ENCODE measurements at places on chromosomes 16 and 17.

GRCh38 chr16:12688951-12689850, 114.5 kb downstream of the CPPED1 start:
- DNase-seq = no peak

DNA sequence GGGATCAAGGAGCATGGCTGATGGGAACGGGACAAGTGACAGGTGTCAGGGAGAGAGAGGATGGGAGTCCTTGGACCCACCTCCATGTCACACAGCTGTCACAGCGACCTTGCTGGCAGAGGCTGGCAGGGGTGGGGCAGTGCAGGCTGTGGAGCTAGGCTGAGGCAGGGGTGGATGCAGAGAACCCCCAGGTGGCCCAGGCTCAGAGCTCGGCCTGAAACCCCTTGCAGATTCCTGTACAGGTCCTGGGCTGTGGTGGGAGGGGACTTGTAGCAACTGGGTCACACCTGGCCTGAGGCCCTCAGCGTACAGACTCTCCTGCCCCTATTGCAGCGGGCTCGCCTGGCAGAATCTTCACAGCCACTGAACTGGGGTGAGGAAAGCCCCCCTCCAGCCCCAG, 174.1 kb downstream of the NTN1 start:
- no peak for DNase-seq

GRCh38 chr16:30609002-30609925, 925 bp downstream of the ZNF689 start:
- peak; percentile 39 for DNase-seq

DNA sequence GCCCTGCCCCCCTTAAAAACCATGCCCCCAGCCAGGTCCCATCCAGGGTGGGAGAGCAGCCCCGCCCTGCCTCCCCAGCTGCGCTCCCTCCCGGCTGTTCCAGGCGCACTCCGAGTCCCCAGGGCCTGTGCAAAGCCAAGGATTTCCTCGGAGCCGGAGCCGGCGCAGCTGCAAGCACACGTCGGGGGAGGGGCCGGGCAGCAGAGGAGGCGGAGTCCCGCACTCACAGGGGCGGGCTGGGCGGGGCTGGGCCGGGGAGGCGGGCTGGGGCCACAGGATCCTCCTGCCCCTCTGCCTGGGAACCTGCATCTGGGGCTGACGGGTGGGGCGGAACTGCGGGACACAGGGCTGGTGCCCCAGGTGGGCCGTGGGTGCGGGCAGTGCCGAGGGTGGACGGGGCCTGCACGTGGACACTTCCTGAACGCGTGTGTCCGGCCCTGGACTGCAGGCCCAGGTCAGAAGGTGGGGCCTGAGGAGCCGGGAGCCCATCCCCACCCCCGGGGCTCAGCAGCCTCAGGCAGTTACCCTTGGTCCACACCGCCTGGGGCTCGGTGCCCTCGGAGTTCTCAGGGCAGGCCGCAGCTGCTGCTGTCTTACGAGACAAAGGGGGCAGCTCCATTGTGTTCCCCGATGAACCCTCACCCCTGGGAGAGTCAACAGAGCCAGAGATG, 24.0 kb upstream of the SSTR5 start:
- peak; percentile 85 for DNase-seq

- no peak for DNase-seq
These were observed 16.8 kb downstream of the TCF25 start for GRCh38 chr16:89890200-89890599.

- DNase-seq = no peak
These were observed 275.5 kb upstream of the N4BP1 start for GRCh38 chr16:48885471-48885870.

DNA sequence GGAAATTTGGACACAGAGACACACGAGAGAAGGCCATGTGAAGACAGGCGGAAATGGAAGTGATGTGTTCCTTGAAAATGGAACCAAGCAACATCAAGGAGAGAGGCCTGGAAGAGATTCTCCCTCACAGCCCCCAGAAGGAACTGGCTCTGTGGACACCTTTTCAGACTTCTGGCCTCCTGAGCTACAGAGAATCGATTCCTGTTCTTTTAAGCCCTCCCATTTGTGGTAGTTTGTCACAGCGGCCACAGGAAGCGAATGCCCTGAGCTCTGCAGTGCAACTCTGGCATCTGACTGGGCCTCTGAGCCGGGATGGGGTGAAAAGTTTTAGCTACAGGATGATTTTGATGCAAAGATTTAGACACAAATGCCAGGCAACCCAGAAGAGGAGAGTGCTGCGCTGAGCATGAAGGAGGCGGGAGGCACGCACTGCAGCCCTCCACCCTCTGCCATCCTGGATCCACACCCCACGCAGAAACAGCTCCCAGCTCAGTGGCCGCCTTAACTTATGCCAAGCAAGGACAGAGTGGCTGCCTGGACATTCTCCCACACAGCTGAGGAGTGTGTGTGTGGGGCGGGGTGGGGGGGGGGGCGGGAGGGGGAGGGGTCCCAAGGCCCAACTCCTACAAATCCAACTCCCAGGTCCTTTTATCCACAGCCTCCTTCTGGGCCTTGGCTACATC, 2.2 kb downstream of the TIMP2 start:
- peak; percentile 35 for DNase-seq

DNA sequence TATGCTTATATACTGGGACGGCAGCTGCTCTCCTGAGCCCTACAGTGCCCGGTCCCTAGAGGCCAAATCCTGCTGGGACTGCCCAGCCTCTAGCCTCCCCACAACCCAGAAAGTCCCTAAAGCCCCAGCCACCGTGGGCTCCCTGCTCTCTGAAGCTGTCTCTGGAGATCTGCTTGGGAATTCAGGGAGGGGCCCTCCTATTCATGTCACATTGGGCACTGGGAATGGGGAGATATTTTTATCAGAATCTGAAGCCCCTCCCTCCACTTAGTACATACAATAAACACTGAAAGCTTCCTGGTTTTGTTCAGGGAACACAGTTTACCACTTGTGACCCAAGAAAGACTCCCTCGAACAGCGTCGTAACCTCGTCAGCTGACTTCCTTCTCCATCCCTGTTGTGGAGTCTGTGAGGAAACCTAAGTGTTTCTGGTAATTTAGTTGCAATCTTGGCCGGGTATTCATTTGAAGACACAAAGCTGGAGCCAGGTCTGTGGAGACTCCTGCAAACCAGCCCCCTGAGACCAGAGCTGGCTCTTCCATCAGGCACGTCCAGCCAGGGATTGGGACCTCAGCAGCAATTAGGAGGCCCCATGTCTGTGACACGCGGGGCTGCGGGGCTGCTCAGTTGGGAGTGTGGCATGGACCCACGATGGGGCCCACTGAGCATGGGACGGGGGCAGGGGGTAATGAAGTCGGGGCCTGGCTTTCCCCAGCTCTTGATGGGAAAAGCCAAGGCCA, 38.5 kb downstream of the PGS1 start:
- no peak for DNase-seq

DNA sequence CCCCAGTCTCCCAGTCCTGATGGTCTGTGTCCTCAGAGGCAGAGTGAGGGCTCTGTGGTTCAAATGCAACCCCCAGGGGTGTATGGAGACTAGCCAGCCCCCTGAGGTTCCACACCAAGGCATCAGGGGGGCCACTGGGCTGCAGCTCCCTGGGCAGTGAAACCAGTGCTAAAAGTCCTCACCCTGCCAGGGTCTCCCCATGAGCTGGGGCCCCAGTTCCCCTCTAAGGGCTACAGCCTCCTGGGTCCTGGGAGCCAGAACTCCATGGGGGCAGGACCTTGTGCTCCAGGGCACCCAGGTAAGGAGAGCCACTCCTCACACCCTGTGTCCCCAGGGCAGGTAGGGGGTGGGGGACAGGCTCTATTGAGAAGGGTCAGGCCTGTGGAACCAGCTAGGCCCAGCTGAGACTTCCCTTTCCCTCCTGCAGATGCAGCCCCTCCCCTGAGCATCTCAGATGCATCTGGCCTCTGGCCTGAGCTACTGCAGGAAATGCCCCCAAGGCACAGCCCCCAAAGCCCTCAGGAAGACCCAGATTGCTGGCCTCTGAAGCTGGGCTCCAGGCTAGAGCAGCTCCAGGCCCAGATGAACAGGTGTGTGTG, 6.4 kb upstream of the DCAF7 start:
- peak; percentile 44 for DNase-seq

DNA sequence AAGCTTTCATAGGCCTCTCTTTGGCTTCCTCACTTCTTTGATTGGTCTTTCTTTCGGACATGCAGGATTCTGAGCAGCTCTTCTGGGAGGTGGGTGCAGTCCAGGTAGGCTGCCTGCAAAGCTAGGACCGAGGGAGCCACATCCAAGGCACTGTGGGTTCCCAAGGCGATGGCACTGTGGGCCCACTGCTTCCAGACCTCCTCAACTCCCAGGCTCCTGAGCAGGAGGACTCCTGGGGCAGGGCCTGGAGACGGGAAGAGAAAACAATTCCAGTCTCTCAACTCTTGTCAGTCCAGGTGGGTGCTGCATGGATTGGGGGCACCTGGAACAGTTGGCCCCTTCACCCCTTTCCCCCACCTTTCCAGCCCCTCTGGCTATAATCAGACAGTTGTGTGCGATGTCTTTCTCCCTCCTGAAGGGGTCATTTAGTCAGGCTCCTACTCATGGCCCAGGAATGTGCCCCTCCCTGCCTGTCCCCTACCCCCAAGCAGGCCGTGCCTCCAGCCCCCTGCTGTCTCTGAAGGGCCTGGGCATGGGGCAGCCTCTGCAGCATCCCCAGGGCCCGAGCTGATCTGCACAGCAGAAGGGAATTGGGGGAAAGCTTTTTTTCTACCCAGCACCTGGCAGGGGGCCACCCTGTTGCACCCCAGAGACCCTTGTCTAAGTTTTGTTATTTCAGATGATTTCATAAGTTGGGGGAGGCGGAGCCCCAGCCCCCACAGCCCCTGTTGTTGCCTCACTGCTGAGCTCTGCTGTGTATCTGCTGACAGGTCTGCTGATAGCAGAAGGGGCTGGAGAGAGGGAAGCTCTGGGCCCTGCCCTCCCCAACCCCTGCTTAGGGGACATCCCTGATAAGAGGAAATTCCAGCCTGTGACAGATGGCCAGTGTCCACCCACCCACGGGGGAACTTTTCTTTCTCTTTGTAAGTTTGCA, 330.3 kb downstream of the SEC14L1 start:
- DNase-seq = peak; percentile 86

DNA sequence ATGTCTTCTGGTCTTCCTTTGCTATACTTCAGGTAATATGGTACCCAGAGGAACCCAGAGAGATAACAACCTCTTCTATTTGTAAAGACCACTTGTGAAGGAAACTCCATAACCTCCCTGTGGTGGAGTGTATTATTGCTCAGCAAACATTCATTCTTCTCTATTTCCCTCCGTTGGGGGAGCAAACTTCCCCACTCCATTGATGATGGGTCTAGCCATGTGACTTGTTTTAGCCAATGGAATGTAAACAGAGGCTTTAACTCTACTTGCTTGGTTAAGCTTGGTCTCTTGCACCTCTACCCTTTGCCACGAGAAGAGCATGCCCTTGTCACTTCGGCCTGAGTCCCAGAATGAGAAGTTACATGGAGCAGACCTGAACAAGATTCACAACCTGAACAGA, 30.0 kb upstream of the SKAP1 start:
- DNase-seq = no peak

GRCh38 chr17:31535581-31535981, 144.1 kb downstream of the RAB11FIP4 start:
- DNase-seq = peak; percentile 30

DNA sequence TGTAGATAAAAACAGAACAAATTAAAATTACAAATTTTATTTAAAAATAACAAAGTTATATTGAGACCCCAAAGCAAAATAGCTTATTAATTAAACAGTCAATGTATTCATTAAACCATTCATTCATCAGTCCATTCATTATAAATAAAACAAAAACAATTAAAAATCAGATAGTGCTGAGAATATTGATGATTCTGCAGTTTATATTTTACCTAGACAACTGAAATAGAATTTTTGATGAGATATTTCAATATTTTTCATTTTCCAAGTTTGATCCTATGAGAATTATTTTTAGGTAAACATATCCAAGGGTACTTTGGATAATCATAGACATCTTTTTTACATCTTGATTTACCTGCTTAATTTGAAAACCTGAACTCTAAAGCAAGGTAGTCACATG, 15.2 kb upstream of the NETO2 start:
- DNase-seq = no peak

- DNase-seq = no peak
These were observed 23.7 kb downstream of the IST1 start for GRCh38 chr16:71919035-71919434.

DNA sequence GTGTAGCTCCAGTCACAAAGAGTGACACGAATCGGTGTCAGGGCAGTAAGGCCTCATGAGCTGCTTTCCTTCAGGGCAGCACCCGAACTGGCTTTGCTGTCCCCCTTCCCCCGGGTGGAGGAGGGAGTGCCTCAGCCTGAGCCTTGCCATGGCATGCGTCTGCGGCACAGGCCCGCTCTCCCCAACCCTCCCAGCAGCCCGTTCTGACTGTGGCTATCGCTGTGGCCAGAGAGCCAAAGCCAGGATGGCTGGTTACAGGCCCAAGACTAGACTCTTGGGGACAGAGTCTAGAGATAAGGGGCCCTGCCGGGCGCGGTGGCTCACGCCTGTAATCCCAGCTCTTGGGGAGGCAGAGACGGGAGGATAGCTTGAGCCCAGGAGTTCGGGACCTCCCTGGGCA, 25.9 kb downstream of the CLUH start:
- DNase-seq = peak; percentile 58

GRCh38 chr16:52783616-52784015, 236.7 kb upstream of the TOX3 start:
- no peak for DNase-seq

GRCh38 chr17:20226814-20227482, 217.8 kb downstream of the SPECC1 start:
- peak; percentile 93 for DNase-seq
